ENCODE measurements at places on chromosomes 4 and X.

DNA sequence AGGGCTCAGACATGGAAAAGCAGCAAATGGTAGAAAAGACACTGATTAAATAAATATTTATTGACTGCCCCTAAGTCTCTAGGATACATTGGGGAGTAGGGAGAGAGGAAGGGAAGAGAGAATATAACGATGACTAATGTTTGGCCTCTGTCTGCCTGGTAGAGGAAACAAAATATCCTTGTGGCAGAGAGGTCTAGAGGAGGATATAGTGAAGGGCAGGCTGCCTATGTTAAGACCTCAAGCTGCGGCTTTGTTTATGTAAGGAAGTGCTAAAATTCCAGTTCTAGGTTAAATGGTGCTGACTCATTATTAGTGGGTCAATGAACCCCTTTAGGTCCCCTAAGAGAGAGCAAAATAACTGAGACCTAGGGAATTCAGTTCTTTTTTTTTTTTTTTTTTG is 427.3 kb upstream of the FTHL17 start:
- no peak for DNase-seq

- DNase-seq: no peak
Measured at GRCh38 chr4:189828081-189828697, 112.5 kb upstream of the FRG1 start.

DNA sequence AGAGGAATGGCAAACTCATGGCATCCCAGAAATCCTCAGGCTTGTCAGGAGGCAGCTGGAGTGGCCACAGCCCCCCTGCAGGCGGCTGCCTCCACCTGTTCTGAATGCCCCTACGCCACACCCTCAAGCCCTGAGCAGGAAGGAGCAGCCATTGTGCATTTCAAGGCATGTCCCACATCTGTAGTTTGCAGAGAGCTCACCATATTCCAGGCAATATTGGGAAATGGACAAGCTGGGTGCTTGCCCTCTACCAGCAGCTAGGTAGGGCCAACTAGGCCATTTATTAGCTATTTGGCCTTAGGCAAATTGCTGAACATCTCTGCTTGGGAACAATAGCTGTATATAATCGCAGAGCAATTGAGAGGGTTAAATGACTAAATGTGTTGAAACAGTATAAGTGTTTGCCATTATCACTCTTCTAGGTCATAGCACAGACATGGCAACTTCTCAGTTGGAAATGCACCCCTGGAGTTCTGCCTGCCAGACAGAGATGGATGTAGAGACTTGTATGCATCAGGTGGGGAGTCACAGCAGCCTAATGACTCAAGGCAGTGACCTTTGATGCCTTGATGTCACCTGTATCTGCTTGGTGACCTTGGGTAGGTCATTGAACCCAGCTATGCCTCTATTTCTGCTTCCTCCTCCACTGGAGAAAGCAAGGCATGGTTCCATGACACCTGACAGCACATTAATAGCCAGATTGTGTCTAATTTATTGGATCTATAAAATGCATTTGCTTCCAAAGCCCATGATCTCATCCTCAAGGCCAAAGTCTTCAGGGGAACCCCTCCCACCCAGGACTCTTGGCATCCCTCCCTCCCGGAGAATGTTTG is 52.8 kb downstream of the FHDC1 start:
- DNase-seq: no peak

DNA sequence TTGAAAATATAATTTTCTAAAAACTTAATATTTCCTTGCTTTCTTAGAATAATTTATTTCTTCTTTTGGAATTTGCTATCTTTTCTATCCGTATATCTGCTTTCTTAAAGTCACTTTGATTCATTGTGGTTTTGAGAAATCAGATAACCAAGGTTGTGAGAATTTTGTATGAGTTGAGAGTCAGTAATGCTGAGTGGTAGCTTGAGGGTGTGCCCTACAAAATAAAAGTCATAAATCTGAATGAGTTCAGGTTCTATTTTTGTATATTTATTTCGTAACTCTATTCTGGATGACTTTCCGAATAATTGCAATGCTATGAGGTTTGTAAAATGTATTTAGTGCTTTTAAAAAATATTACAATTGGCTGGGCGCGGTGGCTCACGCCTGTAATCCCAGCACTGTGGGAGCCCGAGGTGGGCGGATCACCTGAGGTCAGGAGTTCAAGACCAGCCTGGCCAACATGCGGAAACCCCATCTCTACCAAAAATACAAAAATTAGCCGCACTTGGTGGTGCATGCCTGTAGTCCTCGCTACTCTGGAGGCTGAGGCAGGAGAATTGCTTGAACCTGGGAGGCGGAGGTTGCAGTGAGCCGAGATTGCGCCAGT is 8.9 kb downstream of the COPS4 start:
- no peak for DNase-seq

- DNase-seq: no peak
Measured at GRCh38 chr4:123265443-123265842, 131.2 kb upstream of the SPRY1 start.

DNA sequence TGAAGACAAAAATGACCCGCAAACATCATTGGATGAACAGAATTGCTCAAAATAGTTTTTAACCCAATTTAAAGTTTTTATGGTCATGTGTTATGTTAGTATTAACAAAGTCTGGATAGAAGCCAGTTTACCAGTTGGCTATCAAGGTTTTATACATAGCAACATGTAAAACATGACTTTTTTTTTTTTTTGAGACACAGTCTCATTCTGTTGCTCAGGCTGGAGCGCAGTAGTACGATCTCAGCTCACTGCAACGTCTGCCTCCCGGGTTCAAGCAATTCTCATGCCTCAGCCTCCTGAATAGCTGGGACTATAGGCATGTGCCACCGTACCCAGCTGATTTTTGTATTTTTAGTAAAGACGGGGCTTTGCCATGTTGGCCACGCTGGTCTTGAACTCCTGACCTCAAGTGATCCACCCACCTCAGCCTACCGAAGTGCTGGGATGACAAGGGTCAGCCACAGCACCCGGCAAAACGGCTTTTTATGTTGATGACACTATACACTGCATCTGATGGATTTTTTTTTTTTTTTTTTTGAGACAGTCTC is 3.4 kb downstream of the SAT1 start:
- DNase-seq: no peak

GRCh38 chrX:88558421-88558820 is 188.6 kb upstream of the CPXCR1 start:
- no peak for DNase-seq

- peak; percentile 97 for DNase-seq
Measured at GRCh38 chrX:318739-319578, at the start of gene GTPBP6. GTPBP6 (minus strand) TSS chrX:318796; CDS start chrX:318787, 9 bp downstream.

- no peak for DNase-seq
Measured at GRCh38 chrX:23136816-23137215, 137.1 kb downstream of the DDX53 start.

- DNase-seq: no peak
Measured at GRCh38 chrX:110156167-110156754, 153.3 kb downstream of the TMEM164 start.

GRCh38 chrX:68807818-68808217 is 21.0 kb upstream of the EFNB1 start:
- no peak for DNase-seq

DNA sequence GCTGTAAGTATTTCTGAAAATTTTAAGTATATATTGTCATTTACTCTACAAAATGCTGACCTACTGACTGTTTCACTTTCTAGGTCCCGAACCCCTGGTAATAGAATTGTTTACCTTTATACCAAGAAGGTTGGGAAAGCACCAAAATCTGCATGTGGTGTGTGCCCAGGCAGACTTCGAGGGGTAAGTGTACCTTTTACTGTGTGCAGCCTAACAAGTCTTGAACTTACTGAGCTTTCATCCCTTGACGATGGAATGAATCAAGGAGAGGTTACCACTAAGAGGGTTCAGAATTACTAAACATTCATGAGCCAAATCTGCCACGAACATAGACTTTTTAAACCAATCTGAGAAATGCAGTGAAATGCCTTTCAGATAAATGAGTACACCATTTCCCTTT is 1.6 kb downstream of the RPL34 start:
- no peak for DNase-seq

- no peak for DNase-seq
Measured at GRCh38 chr4:18213576-18214198, 192.1 kb upstream of the LCORL start.

GRCh38 chr4:170090352-170091052 is 746 bp upstream of the AADAT start:
- DNase-seq: no peak

DNA sequence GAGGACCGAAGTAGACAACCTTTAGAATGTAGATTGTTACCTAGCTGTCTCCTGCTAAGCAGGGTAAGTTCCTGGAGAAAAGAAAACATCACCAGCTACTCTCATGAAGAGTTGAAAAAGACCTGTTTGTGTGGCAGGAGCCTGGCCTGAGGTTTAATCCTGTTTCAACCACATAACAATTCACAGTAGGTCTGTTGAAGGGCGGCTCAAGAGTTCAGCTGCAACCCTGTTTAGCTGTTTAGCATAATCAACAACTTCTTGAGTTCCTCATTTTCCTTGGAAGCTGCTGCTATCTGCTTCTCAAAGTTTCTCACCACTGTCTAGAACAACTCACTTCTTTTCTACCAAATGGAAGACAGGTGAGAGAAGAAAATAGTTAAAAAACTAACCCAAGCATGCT is 170.4 kb upstream of the TET2 start:
- DNase-seq: no peak

GRCh38 chr4:17313194-17313593 is 198.7 kb downstream of the QDPR start:
- DNase-seq: no peak

DNA sequence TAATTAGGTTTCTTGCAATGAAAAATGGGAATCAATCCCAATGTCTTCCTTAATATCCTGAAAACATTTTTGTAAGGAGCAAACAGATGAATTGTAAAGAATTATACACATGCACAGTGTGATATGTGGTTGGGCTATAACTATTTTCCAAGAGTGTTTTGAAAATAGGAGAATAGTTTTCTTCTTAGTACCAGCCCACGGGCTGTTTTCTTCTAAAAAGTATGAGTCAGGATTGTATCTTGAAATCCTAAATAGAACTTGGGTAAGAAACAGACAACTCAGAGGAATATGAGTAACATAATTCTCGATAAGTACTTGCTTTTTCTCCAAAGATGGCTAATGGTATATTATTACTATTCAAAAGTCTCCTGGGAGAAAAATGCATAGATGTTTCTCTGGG is 136.7 kb downstream of the MAGEC2 start:
- DNase-seq: no peak

DNA sequence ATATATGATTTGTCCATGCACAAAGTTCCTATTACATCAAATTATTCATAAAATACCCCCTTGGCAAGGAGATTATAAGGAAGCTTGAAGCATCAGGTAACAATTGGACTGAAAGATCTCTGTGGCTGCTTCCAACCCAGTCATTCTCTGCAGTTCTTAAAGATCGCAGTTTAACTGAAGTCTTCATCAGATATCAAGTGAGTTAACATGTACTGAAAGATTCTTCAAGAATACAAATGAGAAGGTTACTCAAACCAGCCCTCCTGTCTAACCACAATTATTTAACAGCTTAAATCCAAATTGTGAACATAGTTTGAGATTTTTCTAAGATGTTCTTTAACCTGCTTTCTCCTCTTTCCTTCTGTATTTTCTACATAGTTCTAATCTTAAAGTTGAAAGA is 56.1 kb downstream of the SLC10A7 start:
- no peak for DNase-seq

DNA sequence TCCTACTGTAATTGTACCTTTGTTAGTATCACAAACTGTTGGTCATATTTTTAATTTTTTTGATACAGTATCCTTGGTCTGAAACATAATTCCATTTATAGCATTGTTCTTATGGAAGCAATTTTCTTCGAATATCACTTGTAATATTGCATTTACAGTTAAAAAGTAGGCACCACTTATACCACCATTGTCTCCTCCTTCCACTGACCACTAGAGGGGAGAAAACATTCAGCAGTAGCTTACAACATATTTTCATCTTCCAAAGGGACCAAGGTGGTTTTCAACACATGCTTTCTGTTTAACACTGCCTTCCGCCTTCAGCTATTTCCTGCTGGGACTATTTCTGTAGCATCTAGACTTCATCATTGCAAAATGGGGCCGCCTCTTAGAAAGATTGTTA is 146.2 kb downstream of the COL4A6 start:
- DNase-seq: no peak

DNA sequence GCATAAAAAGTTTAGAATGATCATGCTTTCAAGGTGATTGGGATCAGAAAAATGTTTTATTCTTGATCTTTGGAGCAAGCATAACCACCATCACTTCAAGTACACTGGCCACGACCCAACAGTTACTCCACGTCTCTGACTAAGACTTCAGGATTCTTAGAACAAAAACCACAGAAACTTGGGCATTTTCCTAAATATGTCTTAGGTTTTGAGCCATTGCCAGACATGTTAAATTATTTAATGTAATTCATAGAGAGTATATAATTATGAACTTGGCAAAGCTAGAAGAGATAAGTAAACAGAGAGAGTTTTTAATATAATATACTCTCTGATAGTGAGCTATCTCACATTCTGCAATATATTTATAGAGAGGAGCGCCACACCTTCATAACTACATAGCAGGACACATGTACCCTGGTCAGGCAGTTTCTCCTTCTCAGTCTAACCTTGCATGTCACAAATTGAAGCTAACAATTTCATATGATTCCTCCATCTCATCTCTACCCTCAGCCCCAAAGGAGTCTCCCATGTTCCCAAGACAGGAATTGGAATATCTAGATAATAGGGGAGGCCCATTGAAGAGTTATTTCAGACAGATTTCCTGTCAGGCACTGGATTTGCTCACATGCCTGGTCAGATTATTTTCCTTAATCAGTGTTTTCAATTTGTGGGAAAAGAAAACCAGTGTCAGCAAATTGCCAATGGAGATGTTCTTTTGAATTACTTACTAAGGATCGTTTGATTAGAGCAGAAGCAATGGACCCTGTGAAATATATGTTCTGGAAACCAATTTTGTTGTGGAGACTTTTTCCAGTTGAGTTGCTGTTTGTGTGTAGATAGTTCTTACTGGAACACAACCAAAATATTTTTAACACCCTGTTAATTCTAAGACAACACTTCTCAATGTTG is 61.7 kb upstream of the GUCY1A1 start:
- DNase-seq: no peak

DNA sequence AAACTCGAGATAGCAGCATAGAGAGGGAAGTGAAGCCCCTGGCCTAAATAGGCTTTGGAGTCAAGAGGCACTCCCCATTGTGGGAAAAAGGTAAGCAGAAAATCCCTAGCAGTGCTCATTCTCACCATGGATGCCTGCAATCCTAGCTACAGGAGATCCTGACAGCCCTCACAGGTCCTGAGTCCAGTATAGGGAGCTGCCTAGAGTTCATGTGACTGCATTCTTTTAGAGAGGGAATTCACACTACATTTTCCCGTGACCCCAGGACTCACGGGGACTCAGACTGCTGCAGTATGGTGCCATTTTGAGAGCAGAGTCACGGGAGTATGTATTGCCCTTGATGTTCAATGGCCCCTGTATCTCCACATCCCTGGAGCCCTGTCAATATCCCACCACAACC is 82.4 kb downstream of the MAGED1 start:
- no peak for DNase-seq

Measured in activated T-helper 9 cell treated with anti-CD3 and anti-CD28 coated beads, Interleukin-2, amount 50 U/mL, for 16 hours (primary cell).